Activated T-cell treated with anti-CD3 and anti-CD28 coated beads, Interleukin-2, amount 50 U/mL, for 72 hours (primary cell): ENCODE measurements at places on chromosomes 7 and 10.

DNA sequence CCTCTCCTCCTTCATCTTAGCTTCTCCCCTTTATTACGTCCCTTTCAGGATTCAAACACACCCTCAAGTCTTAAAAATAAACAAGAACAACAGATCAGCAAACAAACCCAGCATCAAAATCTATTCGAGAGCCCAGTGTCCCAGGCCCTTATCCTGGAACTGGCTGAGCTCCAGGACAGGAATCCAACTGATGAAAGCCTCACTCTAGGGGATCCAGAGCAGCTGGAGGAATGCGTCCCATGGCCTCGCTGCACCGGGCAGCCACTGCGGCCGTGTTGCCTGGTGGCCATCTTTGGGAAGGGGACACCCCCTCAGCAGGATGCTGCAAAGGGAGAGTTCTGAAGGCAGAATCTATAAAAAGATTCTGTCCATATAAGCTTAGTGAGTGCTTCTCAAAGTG is 156.5 kb upstream of the BMPER start:
- no peak for DNase-seq

DNA sequence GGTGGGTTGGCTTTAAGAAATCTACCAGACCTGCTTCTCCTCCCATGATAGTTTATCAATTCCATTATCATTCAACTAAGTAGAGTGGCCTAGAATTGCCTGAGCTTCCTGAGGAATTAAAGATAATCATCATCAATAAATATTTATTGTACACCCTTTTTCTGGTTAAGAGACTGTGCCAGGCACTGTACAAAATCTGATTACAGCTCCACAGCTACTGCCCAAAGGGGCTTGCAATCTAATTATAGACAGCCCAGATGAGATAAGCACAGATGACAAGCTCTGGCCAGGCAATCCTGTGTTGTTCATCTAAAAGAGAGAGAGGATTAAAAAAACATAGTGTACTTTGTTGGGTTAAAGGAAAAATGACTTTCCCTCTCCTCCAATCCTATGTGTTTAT is 586.4 kb downstream of the GATA3 start:
- no peak for DNase-seq

- no peak for DNase-seq
Observed at GRCh38 chr10:48509974-48510692, 94.7 kb downstream of the ARHGAP22 start.

- no peak for DNase-seq
Observed at GRCh38 chr7:148270576-148270975, 320.0 kb upstream of the C7orf33 start.

DNA sequence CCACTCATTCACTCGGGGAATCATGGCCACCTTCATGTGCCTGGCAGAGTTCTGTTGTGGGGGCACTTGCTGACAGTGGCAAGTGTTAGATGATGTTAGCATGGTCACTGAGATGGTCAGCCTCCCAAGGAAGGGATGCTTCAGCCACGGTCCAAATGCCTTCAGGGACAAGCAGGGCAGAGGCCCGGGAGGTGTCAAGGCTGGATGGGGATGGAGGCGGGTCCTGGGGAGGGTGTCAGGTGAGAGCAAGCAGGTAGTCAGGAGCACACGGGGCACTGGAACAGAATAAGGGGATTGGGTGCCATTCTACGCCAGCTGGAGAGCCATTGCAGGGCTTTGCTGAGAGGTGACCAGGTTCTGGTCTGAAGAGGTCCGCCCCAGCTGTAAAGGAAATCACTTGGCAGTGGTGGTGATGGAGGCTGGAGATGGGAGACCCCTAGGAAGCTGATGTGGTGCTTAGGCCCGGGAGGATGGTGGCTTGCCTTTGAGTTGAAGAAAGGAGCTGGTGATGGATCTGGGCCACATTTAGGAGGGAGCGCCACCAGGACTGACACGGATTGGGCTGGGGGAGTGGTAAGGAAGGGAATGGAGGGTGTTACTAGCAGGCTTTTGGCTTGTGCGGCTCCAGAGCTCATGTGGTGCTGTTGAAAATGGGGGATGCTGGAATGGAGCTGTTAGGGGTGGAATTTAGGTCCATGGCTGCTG is 24.1 kb downstream of the AGAP3 start:
- no peak for DNase-seq

DNA sequence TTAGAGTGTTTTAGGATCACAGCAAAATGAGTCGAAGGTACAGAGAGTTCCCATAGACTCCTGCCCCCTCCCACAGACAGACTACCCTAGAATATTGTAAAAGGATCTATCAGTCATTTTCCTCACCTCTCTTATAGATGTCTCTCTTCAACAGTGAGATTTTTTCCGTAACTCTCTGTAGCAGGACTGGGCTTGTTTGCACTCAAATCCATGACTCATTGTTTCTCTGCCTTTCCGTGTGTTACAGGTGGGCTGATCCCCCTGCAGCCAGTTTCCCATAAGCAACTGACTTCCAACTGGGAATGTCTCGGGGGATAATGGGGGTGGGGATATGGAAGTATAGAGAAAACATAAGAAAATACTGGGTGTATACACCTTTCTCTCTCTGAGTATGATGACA is 921.0 kb downstream of the GATA3 start:
- no peak for DNase-seq

GRCh38 chr7:55223023-55223422 is 142.1 kb upstream of the LANCL2 start:
- DNase-seq = no peak

- peak; percentile 46 for DNase-seq
Observed at GRCh38 chr10:89837165-89838043, 136.0 kb downstream of the KIF20B start.

- no peak for DNase-seq
Observed at GRCh38 chr10:132564690-132565089, 27.1 kb downstream of the INPP5A start.

DNA sequence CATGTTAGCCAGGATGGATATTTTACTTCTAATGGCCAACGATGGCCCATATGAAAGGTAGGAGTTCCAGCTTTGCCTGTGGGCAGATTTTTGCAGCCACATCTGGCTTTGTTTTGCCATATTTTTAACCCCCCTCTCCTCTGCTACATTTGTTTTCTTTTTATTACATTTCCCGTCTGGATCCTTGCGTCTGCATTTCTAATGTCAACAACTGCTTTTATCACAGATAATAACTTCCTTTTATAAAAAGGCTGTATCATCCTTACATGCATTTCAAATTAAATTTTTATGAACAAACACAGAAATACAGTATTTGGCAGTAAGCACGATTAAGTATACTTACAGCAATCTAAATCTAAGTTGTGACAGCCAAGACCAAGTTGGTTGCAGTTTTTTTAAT is 156.0 kb downstream of the BAMBI start:
- no peak for DNase-seq

DNA sequence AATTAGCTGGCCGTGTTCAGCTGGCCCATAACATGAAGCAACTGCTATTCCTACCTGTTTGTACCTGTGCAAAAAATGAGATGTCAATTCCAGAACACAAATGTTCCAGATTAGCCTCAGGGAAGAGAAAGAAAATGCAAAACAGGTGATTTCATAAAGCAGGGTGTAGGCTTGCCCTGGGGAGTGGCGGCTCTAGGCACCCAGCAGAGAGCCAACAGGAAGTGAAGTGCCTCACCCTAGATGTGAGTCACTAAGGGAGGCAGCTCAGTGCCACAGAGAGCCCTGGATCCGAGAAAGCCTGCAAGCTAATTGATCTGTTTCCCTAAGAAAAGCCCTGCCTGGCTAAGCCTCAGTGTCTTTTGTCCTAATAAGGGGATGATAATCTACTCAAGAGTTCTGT is 240.0 kb downstream of the ARHGAP21 start:
- DNase-seq = peak; percentile 8

- DNase-seq = no peak
Observed at GRCh38 chr7:72062666-72063065, 349.5 kb downstream of the CALN1 start.

DNA sequence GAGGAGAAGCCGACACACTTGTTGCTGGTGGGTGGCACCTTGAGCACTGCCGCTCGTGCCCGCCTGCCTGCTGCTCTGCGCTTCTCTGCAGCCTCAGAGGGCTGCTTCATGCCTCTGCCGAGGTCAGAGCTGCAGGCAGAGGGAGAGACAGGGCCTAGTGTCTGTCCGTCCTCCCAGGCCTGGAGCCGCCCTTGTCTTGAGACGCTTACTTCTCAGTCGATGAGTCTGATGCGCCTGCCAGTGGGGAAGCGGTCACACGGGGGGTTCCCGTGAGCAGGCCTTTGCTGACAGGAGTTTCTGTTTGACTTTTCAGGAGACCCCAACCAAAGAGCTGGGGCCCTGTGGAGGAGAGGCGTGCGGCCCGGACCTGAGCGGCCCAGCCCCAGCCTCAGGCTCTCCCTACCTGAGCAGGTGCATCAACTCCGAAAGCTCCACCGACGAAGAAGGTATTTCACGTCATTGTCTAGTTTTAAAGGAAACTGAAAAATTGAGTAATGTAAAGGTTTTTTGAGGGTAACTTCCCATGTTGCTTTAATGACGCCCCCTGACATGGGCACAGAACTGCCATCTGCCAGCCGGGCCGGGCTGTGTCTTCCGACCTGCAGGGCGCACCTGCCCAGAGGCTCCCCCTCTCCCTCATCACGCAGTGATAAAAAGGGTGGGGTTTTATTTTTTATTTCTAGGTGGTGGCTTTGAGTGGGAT is 7.8 kb upstream of the BHLHA15 start:
- no peak for DNase-seq

DNA sequence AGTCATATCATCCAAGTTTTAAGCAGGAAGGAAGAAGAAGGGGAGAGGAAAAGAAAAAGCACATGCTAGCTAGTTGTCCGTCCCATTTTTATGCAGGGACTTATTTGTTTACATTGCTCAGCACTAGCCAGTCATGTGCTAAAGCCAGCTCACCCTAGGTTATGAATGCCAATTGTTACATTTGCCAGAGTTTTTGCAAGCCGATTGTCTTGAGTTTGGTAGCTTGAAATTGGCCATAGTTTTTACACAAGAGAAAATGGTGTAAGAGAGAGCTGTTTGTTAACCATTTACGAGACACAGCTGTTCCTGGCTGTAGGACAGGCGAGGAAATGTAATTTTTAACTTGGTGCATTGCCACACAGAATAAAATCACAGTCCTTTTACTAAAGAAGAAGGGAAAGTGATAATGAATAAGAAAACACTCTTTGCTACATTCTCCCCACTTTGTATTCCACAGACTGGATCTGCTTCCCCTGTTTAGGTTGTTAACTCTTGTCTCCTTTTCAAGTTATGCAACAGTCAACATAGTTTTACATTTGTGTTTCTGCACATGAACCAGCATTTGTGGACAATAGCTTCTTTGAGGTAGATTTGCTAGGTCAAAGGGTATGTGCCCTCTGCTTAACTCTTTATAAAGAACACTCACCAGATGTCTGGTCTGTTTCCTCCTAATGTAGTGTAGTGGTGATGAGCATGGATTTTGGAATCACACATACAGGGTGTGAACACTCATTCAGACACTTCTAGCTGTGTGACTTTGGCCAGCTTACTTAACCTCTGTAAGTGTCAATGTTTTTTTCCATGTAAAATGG is 357.2 kb downstream of the LRMDA start:
- DNase-seq = no peak

DNA sequence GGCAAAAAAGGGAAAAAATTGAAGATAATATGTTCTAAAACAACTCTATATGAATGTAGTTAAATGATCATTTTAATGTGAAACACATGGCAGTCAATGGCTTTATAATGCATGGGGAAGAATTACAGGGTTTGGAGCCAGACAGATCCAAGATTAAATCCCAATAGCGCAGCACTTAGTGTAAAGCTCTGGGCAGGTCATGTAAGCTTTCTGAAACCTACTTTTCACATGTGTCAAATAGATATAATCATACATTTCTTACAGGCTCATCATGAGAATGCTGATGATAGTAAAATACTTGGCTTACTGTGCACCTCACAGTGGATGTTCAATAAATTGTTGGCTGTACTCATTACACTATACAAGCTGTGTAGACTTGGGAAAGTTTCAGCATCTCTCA is 48.0 kb upstream of the ZNF365 start:
- no peak for DNase-seq

DNA sequence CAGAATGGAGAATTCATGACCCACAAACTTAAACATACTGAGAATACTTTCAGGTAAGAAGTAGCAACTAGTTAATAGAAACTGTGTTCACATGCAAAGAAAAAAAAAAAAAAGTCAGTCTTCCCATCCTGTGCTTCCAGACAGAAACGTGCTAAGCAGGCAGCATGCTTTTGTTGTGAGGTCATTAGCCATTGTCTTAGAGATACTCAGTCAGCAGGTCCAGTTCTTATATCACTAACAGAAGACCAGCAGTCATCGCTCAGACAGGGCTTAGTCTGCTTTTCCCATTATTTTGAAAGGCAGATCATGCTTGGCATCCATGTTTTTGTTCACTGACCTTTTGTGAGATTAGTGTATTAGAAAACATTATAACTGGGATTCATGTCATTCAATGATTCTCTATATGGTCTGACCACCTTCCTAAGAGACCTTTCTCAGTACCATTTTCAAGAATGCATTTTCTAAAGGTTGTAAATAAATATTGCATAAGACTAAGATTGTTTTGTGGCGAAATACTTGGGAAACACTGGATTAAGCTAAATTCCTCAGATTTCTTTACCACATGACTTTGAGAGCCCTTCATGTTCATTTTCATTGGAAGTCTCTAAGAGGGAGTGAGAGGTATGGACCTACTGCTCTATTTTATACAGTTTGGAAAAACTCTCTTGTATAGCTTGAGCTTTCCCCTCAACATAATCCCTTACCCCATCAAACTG is 45.0 kb upstream of the AGBL3 start:
- no peak for DNase-seq

DNA sequence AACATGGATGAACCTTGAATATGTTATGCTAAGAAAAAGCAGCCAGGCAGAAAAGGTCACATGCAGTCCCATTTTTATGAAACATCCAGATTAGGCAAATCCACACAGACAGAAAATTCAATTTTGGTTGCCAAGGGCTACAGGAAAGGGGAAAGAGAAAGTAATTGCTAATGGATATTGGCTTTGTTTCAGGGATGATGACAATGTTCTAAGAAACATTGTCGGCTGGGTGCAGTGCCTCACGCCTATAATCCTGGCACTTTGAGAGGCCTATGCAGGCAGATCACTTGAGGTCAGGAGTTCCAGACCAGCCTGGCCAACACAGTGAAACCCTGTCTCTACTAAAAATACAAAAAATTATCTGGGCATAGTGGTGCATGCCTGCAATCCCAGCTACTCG is 23.0 kb downstream of the ZNF33B start:
- no peak for DNase-seq

DNA sequence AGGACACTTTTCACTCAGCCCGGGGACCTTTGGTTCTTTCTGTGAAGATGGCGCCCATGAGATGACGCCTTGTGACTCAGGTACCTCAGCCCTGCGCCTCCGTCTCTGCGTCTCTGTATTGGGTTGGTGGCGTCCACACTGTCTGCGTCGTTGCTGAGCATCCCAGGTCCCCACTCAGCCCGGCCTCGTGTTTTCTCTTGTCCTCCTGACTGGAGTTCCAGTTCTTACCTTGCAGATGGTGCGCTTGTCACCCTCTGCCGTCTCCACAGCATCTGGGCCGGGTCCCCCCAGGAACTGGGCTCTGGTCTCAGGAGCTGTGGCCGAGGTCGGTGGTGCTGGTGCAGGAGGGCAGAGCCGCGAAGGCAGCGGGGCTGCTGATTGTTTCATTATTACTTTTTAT is 150.4 kb downstream of the WDR37 start:
- no peak for DNase-seq

GRCh38 chr7:140229101-140229525 is 52.3 kb upstream of the KDM7A start:
- DNase-seq = no peak
